ENCODE measurements at places on chromosomes 3 and 15.

- DNase-seq, result no peak
Measured at GRCh38 chr3:27800261-27800660, 78.1 kb upstream of the EOMES start.

DNA sequence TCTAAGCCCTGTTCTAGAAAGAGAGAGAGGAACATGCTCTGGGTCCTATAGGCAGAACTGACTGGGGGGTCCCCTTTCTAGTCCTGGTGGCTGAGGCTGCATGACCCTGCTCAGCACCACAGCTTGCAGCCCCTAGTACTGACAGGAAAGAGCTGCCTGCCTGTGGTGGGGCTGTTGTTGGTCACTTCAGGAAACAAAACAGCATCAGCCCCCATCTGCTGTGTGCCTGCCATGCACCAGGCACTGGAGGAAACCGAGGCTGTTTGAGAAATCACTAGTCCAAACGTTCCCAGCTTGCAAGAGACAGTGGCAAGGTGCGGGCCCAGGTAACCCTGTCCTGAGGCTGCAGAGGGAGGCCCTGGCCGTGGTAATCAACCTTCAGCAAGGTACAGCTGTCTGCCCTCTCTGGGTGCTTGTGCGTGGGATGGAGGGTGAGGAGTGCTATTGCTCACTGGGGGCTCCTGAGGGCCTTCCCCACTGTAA lies 90.6 kb downstream of the IQSEC1 start:
- no peak for DNase-seq

- DNase-seq, result no peak
Measured at GRCh38 chr15:77387365-77388105, 32.4 kb downstream of the PEAK1 start.

GRCh38 chr3:18295171-18295920 lies 129.8 kb downstream of the SATB1 start:
- DNase-seq, result peak; percentile 95

- no peak for DNase-seq
Measured at GRCh38 chr3:127005864-127006500, 23.1 kb downstream of the PLXNA1 start.

DNA sequence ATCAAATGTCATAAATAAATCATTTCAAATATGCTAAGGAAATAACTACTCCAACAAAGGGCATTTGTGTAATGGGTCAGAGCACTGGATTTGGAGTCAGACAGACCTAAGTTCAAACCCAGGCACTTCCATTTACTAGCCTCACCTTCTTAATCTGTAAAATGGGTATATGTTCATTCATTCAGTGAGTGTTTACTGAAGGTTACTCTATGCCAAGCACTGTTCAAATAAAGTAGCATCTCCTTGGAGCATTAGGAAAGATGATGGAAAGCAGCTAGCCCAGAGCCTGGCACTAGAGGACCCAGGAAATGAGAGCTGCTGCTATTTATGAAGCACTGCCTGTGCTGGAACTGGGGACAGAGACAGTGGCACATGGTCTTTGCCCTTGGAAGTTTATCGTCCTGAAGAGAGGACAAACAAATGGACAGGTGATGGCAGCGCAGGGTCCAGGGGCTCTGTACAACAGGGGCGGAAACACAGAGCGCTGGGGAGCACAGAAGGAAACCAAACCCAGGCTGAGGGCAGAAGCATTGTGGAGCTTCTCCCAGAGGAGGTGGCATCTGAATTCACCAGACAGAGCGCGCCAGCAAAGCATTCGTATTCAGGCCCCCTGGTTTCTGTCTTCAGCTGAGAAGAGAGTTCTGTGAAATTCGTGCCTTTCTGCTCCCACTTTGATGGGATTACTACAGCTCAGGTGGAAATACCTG lies 19.0 kb downstream of the TM4SF4 start:
- no peak for DNase-seq

- no peak for DNase-seq
Measured at GRCh38 chr3:183224180-183224970, 28.7 kb upstream of the B3GNT5 start.

GRCh38 chr3:480070-480469 lies 283.5 kb downstream of the CHL1 start:
- DNase-seq, result no peak

DNA sequence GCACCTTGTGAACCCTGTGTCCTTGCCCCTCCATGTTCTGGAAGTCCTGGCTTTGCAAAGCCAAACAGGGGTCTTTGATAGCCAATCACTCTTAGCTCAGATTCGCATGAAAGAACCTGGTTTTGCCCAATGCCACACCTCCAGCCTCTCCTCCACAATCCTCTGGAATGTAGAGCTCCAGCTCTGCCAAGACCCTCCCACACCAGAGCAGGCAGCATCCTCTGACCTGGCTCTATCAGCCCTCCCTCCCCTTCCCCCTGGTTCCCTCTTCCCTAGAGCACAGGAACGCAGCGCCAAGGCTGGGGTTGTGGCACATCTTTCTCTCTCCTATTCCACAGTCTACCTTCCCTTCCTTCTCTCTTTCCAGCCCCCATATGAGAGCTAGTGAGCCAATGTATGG lies 133.3 kb downstream of the RPLP1 start:
- no peak for DNase-seq

DNA sequence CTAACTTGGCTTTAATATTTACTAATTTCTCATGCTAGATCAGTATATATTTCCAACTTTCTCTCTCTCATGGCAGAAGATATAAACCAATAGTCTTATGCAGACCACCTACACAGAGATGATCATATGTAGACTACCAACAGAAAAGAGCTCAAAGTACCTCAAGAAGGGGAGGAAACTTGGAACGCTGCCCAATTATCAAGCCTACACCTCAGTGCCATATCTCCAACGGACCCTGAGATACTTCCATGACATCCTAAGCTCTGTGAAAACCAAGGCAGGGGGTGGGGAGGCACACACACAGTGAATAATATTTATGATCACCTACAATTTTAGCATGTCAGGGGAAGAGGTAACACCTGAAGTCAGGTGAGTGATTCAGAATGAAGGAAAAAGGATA lies 100.6 kb downstream of the STAG1 start:
- DNase-seq, result no peak

DNA sequence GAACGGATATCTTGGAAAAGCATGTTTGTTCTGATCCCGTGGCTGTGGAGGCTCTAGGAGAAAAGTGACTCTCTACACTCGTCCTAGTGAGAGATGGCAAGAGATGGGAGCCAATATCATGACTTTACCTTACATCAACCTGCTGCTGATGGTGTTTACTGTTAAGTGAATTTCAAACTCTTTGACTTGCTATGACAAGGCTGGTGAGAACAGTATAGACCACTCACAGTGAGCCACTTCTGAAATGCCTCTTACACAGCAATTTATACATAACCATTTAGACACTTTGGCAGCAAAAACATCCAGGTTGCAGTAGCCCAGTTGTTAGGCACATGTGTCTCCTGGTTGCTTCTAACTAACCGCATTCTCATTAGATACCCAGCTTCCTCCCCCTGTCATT lies 43.3 kb downstream of the IL5RA start:
- no peak for DNase-seq

GRCh38 chr3:124076235-124076634 lies 84.3 kb upstream of the ROPN1 start:
- DNase-seq, result no peak

DNA sequence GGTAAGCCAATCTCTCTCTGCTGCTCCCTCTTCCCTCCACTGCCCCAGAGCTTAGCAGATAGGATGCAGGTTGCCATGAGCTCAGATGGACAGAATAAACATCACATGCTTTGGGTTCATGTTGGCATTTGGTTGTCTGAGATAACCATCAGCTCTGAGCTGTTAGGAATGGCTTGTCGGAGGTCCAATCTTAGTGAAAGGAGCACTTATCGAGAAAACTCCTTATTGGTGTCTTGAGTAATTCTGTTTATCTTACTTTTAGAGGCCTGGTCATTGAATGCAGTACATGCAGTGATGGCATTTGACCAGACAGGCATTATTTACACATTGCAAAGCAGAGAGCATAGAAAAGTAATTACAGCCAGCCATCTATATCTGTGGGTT lies 99.7 kb downstream of the CEMIP start:
- DNase-seq, result no peak
